ENCODE measurements at places on chromosomes 3 and 15.

- DNase-seq, result no peak
Measured at GRCh38 chr3:52217409-52217805, 8.0 kb downstream of the TLR9 start.

- no peak for DNase-seq
Measured at GRCh38 chr3:65758876-65759598, 279.7 kb downstream of the MAGI1 start.

DNA sequence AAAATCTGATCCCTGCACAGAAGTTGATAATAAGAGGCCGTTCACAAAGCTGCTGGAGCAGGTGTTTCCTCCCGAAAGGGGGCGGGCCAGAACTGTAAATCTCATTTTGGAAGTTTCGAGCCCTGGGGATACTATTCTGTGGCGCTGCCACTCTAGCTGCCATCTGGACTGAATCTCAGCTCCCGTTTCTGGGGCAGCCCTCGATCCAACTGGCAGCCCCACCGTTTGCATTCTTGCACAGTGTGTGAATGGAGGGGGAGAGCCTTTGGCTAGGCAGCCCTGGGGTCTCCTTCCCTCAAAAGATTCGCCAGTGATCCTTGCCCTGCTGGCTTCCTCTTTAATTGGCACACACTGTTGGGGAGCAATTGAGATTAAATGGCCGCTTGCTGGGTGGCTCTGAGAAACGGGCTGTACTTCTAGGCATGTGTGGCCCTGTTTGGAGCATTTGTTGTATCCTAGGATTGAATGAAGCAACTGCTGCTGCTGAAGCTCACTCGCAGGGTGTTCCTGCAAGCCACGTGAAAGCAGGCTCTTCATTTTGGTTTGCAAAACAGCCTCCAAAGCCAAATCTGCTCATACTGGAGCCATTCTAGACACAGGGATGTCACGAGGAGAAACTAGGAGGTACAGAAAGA is 57.2 kb upstream of the TOPAZ1 start:
- DNase-seq, result no peak

- no peak for DNase-seq
Measured at GRCh38 chr3:115160295-115160694, 13.2 kb upstream of the ZBTB20 start.

DNA sequence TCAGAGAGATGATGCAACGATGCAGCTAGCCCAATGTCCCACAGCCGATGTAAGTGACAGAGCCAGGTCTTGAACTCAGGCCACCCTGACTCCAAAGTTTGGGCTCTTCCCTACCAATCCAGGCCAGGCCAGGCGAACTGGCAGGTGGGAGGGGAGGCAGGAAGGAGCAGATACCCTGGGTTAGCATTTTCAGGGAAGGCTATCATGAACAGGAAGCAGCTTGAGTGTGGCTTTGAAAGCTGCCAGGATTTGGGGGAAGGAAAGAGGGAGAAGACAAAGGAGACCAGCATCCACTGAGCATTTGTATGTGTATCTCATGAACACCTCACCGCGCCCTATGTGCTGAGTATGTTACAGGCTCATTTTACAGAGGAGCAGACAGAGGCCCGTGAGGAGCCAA is 38.8 kb downstream of the LMCD1 start:
- no peak for DNase-seq

- DNase-seq, result no peak
Measured at GRCh38 chr3:74768010-74768409, 153.6 kb upstream of the CNTN3 start.

- DNase-seq, result no peak
Measured at GRCh38 chr3:164186095-164186494, 892.2 kb downstream of the SI start.

DNA sequence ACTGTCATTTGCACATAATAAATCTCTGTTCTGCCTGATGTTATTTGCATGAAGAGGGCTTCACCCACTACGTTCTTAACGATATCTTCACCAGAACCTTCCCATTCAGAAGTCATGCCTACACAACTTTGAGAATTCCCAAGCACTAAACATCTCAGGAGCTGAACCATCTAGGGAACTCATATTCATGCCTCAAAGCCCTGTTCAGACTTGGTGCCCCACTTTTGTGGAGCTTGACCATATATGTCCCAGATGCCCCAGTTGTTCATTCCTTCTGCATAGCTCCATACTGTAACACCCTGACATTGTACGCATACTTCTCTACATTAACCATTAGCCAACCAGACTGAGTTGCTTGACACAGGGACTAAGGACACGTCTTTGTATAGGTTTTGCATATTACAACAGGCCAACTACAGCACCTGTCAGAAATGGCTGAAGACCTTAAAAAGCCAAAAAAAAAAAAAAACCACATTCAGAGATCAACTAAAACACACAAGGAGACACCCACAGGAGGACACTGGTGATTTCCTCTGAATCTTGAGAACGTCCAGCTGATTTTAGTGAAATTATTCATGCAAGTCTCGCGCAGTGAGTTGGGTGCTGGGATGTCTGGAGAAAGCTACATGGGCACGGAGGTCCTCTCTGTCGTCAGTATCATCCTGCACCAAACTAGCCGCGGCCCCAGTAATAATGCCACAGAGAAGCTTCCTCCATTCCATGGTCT is 141.4 kb downstream of the FOXP1 start:
- DNase-seq, result no peak
